ENCODE measurements at places on chromosomes 7 and 10.

DNA sequence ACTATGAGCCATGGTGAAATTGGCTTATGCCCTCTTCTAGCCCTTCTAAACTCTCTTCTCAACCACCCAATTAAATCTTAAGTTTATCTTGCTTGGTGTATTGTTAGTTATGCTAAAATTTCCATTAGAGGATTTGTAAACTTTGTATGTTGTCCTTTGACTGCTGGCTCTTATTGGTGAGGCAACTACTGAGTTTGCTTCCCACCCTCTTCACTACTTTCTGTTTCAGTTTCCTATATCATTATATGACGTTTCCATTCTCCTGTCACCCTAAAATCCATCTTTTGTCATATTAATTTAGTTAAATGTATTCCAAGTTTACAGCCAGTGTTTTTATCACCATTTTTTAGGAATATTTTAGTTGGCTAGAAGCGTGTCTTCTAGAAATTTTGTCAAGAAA, 80.9 kb upstream of the VWC2 start:
- DNase-seq, result no peak

DNA sequence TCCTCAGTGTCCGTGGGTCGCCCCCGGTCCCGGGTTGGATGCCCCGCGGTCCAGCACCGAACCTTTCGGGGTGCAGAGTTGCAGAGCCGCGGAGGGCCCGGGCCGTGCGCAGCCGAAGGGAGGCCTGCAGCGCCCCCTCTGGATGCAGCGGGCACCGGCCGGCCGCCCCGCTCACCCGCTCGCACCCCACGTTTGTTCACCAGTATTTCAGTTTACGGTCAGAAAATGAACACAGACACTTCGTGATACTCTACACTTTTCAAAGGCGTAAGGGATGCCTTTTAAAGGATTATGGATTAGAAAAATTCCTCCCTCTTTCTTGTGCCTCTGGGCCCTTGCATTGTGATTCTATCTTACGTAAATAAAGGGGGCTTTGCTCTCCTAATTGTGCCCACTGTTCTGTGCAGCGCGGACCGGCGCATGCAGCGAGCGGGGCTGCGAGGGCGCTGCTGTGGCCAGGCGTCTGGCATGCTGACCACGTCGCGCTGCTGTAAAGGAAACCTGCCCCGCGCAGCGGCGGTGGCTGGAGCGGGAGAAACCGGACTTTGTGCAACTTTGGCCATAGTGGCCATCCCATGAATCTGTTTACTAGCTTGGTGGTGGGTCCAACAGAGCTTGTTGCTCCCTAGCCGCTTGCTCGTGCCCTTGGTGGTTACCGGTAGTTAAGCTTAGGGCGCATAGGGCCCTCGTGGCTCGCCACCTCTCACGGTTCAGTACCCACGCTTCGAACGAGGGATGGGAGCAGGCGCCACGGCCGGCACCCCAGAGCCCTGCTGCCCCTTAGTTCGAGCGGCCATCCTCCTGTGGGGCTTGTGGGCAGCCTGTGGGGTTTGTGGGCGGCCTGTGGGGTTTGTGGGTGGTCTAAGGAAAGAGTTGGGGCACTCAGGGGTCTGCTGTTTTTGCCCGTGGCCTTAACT, 739 bp upstream of the MEST start:
- no peak for DNase-seq

DNA sequence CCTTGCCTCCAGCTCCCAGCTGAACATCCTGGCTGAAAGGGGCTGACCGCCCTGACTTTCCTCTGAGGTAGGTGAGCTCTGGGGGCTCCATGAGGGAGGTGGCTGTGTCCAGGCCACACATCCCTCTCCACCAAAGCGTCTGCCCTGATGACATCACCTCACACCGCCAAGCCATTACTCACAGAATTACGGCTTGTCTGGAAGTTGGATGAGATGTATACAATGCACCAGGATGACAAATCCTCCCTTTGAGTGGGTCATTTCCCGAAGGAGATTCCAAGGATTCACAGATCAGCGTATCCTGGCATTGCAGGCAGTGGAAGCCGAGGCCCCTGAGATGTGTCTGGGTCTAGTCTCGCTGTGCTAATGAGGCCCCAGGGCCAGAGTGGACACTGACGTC, 15.1 kb upstream of the RET start:
- DNase-seq, result no peak

- DNase-seq, result no peak
Observed at GRCh38 chr10:122285506-122286444, 14.7 kb downstream of the BTBD16 start.

- no peak for DNase-seq
Observed at GRCh38 chr7:100477871-100478267, 1.1 kb downstream of the TSC22D4 start.

GRCh38 chr10:72080042-72080975, 8.0 kb downstream of the SPOCK2 start:
- no peak for DNase-seq

DNA sequence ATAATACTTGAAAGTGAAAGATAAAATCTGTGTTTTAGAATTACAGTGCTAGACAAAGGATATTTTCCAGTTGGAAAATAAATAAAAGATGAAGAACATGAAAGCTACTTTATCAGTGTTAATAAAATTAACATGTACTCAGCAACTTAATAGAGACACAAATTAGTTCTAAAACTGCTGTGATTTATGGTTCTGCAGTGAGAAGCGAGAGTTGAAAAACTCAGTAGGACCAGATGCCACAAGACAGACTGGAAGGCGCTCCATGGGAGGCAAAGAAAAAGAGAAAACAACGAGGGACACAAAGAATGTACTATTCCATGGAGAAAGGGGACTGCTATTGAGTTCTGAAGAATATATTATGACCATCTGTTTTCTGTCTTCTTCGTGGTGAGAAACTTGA, 590.4 kb downstream of the PHTF2 start:
- no peak for DNase-seq

DNA sequence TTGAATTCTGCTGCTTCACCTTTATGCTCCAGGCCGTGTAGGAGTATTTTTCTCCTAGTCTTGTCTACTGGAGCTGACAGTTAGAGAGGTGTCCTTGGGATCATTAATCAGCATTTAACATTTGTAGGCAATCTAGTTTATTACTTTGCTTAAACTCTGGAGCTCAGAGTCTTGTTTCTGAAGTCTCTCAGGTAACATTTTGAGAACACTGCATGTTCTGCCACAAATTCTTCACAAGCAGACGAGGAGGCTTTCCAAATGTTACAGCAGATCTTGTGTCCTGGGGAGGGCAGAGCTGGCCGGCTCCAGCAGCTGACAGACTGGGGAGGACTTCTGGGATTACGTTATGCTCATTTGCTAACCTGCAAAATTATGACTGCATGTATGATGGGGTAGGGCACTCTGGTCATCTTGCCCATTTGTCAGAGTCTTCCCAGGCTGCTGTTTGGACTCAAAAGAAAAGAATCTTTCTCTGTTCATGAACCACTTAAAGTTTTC, 50.5 kb downstream of the GALNT17 start:
- no peak for DNase-seq

DNA sequence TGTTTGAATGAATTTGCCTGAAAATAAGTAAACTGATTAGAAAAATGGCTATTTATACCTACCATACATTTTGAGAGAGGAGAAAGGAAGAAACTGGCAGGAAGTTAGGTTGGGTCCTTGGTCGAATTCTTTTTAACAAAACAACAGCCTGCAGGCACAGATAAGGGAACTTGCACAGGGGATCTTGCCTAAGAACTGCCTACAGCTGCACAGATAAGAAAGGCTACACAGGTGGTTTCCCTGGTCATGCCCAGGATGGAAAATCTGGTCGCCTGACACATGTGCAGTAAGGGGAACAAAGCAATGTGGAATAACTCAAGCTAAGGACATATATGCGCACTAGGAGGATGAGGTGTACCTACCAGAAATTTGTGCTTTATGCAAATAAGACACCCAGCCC, 732.1 kb upstream of the POT1 start:
- no peak for DNase-seq

GRCh38 chr7:2558629-2559282, at the start of gene IQCE:
Gene IQCE (plus strand): TSS chr7:2558979. CDS start chr7:2559182, 203 bp downstream.
- DNase-seq, result no peak
